Mesendoderm (in vitro differentiated cells): ENCODE measurements at places on chromosomes 4 and X.

- no peak for DNase-seq
Observed at GRCh38 chr4:121724671-121725070, 27.9 kb upstream of the ANXA5 start.

GRCh38 chr4:164866817-164867490 is 10.0 kb upstream of the APELA start:
- DNase-seq = peak; percentile 78

DNA sequence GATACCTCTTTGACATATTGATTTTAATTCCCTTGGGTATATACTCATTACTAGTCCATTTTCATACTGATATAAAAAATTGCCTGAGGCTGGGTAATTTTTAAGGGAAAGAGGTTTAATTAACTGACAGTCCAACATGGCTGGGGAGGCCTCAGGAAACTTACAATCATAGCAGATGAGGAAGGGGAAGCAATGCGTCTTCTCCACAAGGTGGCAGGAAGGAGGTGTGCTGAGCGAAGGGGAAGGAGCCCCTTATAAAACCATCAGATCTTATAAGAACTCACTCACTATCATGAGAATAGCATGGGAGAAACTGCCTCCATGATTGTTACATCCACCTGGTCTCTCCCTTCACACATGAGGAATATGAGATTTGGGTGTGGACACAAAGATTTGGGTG is 42.4 kb downstream of the MSX1 start:
- DNase-seq = peak; percentile 41

- no peak for DNase-seq
Observed at GRCh38 chr4:6002492-6002833, 15.8 kb downstream of the C4orf50 start.

- peak; percentile 74 for DNase-seq
Observed at GRCh38 chr4:46124773-46125413, 1.0 kb upstream of the GABRG1 start.

DNA sequence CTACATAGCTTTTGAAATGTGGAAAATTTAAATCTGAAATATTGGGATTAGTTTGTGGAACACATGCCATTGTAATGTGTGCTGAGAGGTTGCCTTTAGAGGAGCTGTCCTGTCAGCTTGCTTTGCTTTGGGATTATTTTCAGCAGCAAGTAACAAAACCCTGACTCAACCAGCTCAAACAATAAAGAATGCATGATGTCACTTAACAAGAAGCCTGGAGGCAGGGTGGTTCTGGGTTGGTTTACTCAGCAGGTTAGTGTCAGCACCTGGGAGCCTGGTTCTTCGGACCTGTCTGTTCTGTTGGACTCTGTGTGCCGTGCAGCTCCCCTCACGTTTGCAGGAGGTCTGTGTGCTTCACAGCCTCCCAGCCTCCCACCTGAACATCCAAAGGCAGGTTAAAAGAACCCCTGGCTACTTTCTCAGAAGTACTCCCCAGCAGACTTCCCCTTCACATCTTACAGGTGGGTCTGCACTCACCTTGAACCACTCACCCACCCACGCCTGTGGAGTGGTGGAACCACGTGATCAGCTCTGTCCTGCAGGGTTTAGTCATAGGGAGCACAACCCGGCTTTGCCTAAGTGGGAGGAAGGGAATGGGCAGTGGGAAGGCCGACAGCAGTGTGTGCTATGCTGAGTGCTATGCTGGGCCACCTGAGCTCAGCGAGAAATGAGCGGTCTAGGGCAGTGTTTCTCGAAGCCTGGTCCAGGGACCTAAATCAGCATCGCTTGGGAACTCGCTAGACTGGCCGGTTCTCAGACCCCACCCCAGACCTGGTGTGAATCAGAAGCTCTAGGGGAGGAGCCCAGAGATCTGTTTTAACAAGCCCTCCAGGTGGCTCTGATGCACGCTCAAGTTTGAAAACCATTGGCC is 20.4 kb downstream of the TMEM131L start:
- DNase-seq = peak; percentile 94

- DNase-seq = peak; percentile 28
Observed at GRCh38 chr4:118005883-118006282, 28.4 kb upstream of the NDST3 start.

- peak; percentile 60 for DNase-seq
Observed at GRCh38 chr4:80115368-80116181, 42.5 kb upstream of the ANTXR2 start.

DNA sequence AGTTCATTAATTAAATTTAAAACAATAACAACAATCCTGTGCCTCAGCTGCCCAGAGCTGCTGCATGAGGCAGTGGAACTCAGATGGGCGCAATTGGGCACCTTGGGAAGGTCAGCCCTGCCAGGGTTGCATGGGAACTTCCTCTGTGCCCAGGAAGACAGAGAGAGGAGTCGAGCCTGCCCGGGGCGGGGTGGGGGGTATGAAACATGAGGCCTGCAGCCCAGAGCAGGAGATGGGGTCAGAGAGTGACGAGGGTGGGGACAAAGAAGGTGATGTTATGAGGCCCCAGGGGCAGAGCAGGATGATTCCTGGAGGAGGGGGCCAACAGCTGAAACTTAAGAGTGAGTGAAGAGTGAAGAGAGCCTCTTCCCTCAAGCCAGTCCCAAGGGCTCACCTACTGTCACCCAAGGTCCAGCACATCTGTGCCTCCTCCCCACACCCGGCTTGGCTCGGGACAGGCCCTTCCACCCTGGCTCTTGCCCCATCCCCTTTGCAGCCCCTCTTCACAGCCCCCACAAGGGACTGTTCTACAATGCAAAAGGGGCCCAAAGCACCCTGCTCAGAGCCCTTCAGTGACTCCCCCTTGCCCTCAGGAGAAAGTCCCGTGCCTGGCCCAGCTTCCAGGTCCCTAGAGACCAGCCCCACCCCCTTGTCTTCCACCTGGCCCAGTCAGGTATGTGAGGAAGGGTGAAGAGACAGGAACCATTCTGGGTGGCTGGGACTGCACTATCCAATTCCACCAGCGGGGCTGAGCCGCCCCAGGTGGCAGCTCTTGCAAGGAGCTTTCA is 31.4 kb downstream of the HMX1 start:
- DNase-seq = peak; percentile 36

DNA sequence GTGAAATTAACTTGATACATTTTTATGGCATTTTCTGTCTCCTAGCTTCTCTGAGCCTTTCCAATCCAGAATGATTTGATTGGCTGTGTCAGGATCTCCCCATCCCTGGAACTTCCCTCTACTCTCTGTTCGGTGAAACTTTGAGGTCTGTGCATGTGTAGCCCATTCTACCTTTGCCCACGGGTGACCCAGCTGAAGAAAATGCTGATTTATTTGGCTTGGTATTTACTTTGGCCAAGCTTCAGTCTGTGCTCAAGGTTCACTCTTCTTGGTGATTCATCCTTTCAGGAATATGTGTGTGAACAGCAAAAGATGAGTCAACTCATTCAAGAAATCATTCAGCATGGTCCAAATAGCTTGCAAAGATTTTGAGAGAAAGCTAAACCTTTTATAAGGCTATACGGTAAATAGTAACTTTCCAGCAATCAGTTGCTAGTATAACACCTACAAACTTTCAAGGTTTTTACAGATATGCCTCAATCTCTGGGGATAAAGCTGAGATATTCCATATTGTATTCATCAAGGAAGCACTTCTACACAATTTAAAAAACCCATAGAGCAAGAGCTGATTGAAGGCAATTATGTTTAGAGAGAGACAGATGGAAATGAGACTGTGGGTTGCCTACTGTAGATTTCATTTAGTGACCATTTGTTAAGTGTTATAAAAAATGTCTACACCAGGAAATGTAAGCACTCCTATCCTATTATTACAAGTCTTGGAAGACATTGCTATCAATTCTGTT is 233.9 kb upstream of the CXXC4 start:
- DNase-seq = no peak

GRCh38 chrX:106716463-106716862 is 10.0 kb upstream of the RNF128 start:
- no peak for DNase-seq

GRCh38 chr4:137534516-137534915 is 2.2 kb upstream of the PCDH18 start:
- no peak for DNase-seq

DNA sequence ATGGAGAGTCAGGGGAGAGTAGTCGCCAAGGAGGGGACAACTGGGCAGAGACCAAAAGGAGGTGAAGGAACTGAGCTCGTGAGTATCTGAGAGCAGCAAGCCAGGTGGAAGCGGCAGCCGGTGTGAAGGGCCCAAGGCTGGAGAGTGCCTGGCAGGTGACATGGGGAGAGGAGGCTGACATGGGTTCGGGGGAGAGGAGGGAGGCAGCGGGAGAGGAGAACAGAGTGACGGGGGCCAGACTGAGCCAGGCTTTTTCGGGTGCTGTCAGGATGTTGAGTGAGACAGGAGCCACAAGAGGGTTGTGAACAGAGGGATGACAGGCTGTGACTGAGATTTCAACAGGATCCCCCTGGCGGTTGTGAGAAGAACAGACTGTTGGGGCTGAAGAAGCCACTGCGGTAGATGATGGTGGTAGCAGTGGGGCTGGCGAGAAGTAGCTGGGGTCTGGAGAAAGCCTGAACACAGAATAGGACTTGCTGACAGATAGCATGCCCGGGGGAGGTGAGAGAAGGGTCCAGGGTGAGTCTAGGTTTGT is 5.7 kb downstream of the ELK1 start:
- DNase-seq = peak; percentile 78

- DNase-seq = no peak
Observed at GRCh38 chr4:184117662-184118199, 99.9 kb downstream of the ENPP6 start.

DNA sequence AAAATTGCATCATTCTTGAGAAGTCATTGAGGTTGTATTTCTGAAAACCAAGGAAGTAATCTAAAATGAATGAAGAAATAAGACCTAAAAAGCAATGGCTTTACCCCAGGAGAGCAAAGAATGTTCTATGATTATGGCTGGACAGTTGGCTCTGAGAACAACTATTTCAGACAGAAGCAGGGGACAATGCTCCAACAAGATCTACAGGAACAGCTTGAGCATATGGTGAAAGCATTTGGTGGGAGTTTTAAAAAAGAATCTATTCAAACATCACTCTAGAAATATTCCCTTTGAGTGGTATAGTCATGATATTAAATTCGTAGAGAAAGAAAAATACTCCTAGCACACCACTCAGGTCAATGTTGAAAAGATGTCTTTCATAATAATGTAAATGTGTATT is 26.7 kb downstream of the DYNLT3 start:
- DNase-seq = no peak

- DNase-seq = no peak
Observed at GRCh38 chr4:19327364-19327763, 924.3 kb upstream of the SLIT2 start.

DNA sequence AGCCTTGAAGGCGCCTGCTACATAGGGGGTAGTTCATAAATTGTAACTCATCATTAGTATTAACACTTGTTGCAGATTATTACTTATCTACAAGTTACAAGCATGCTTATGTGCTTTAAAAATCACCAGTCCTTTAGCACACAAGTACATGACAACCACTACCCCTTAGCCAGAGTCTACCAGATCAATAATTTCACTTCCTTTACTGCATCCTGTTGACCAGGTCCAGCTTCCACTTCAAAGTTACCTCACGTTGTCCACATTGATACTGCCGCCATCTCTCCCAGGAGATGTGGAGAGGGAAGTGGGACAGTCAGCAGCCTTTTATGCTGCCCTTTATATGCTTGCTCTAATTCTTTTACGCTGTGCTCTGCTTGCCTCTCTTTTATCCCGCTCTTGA is 231.3 kb upstream of the CXXC4 start:
- DNase-seq = no peak

- DNase-seq = no peak
Observed at GRCh38 chr4:13007802-13008470, 476.2 kb downstream of the RAB28 start.

- DNase-seq = no peak
Observed at GRCh38 chr4:100422894-100423293, 94.9 kb downstream of the EMCN start.

DNA sequence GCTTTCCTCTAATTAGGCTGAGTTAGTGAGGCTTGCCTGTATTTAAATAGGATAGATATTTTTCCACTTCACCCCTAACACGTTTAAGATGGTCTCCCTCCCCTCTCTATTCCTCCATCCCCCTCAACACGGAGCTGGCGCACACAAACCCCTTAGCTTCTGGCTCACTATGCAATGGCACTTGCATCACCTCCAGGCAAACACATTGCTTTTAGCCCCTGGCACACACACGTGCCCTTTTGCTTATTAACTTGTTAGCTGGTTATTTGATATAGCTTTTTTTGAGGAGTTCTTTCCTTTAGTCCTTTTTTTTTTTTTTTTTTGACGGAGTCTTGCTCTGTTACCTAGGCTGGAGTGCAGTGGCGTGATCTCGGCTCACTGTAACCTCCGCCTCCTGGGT is 94.3 kb downstream of the HDAC8 start:
- no peak for DNase-seq

DNA sequence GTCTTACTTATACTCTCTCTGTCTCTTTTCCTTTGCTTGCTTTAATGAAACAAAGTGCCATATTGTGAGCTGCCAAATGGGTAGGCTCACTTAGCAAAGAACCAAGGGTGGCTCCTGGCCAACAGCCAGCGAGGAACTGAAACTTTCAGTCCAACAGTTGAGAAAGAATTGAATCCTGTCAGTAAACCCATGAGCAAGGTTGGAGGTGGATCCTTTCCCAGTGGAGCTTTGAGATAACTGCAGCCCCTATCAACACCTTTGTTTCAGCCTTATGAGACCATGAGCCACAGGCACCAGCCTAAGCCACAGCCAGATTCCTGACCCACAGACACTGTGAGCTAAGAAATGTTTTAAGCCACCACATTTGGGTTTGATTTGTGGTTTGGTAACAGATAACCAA is 362.2 kb downstream of the PDGFC start:
- DNase-seq = peak; percentile 33

- DNase-seq = no peak
Observed at GRCh38 chr4:39713691-39714090, 15.8 kb downstream of the UBE2K start.

GRCh38 chr4:56704089-56704871 is 23.2 kb upstream of the HOPX start:
- peak; percentile 48 for DNase-seq

- DNase-seq = peak; percentile 69
Observed at GRCh38 chrX:17590892-17591740, 146.2 kb upstream of the SCML1 start.

DNA sequence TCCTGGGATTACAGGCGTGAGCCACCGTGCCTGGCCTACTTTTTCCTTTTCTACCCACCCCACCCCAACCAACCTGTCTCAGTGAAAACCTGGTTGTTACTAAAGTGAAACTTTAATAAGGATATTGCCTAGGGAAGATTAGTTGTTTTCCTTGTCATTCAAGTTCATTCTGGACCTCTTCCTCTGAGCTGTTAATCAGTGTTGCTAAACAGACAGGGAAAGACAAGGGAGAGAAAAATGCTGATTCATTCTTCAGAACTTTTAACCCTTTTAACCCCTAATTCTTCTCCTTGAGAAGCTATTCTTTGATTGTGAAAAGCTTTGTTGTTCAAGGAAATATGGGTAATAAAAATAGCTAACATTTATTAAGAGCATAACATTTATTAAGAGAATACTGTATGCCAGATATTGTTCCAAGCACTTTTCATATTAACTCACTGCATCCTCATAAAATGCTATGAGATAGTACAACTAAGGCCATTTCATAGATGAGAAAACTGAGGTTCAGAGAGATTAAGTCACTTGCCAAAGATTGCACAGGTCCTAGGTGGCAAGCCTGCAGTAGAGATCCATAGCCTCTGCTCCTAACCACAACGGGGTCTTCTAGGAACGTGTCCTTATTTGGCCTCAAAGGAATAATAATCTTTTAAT is 34.8 kb downstream of the OSTC start:
- DNase-seq = no peak

GRCh38 chrX:68490644-68491043 is 8.2 kb upstream of the YIPF6 start:
- DNase-seq = peak; percentile 34
